ENCODE measurements at places on chromosomes 4 and X.

DNA sequence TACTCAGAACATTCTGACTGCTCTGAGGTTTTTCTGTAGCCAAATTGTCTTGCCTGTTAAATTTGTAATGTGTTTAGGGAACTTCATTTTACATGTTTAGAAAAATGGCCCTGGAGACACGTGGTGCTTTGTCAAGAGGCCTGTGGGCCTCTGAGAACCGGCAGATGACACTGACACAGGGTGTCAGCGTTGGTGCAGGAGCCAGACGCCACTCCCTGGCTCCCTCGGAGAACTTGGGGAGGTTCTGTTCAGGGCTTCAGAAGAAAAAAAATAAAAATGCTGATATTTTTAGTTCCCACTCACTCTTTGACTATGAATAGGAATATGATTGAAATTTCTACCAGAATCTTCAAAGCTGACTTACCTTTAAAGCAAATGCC, 190.9 kb upstream of the GATB start:
- no peak for DNase-seq

- no peak for DNase-seq
Observed at GRCh38 chr4:94653095-94653649, 104.6 kb upstream of the BMPR1B start.

DNA sequence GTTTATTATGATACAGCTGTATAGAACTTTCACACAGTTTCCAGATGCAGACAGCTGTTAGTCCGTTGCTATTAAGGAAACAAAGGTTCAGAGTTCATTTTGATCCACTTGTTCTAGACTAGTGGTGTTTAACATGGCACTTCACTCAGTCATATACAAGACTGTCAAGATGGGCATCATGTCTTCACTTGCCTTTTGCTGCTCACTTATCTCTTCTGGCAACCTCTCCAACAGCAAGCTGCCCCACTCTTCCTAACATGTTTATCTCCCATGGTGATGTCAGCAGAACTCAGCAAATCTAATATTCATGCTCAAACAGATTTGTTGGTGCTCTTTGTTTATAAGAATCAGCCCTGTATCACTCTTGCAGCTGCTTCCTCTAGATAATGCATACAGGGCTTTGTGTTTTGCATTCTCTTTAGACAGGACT, 236.2 kb upstream of the HAND2 start:
- DNase-seq = no peak

- DNase-seq = no peak
Observed at GRCh38 chrX:151031391-151031975, 48.3 kb downstream of the HMGB3 start.

GRCh38 chrX:110026099-110026844, 23.4 kb downstream of the TMEM164 start:
- no peak for DNase-seq

DNA sequence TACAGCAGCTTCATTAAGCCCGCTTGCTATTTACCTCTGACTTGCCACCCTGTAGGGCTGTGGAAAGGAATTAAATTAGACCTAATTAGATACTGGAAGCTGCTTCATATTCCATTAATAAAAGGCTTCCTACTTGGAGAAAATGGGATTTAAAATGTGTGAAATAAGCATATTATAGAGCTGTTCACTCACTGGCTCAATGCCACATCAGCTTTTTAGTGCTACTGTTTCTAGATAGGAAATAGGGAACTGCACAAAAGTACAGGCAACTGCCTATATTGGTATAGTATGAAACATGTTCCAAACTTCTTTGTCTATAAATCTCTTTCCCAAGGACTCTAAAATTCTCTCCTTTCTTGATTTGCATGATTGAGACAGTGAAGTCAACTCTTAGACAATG, 407.9 kb upstream of the AADAT start:
- no peak for DNase-seq

DNA sequence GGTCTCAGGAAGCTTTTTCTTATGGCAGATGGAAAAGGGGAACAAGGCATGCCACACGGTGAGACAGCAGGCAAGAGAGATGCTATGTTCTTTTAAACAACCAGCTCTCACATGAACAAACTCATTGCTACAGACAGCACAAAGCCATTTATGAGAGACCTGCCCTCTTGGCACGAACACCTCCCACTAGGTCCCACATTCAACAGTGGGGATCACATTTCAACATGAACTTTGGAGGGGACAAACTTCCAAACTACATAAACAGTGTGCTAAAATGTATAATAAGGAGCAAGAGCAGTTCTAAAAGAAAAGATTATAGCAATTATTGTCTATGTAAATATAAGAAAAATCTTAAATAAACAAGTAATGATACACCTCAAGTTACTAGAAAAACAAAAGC, 391.8 kb upstream of the CPXCR1 start:
- DNase-seq = no peak

GRCh38 chrX:40169193-40170101, 71.7 kb upstream of the BCOR start:
- no peak for DNase-seq

GRCh38 chrX:47169273-47169672, 24.3 kb downstream of the RBM10 start:
- DNase-seq = no peak

Data from AG09309 (cell line).